Lower lobe of right lung (tissue), 2 donors: ENCODE measurements at places on chromosomes 3 and 15.
A peak's percentile ranks its signal among the peaks of the same experiment; 100 is the strongest.

GRCh38 chr15:35078221-35078915 lies 6.7 kb downstream of the NANOGP8 start:
- no peak for DNase-seq

DNA sequence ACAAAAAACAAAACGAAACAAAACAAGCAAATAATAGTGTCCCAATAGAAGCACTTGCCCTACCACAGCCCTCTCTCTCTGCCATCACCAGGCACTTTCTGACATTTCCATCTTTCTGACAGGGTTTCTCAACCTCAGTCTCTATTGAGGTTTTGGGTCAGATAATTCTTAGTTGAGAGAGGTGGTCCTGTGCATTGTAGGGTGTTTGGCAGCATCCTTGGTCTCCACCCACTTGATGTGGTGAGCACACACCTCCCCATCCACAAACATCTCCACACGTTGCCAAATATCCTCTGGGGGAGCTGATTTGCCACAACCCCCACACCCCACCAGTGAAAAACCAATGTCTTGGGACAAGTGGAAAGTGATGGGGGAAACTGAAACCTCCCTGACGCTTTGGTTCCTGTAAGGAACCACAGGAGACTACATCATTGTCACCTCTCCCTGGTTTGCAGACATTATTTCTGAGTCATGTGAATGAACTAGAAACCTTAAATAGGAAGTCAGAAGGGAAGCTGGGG lies 733.7 kb upstream of the CFAP20DC start:
- DNase-seq = no peak

- no peak for DNase-seq
Observed at GRCh38 chr3:58488967-58489366, 2.9 kb upstream of the KCTD6 start.

DNA sequence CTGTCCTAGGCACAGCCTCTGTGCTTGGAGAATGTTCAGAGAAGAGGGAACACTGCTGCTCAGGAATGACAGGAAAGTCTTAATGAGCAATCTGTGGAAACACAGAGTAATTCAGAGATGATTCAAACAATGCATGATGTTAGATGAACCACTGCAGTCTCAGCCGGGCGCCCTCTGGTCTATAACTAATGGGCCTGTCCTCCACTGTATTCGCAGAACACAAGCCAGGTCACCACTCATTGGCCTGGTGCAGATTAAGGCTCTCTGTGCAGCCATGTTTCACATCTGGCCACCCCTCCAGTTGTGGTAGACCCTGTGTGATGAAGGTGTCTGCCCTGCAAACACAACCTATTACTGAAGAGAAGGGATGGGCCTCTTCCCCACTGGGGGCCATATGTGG lies 281.7 kb upstream of the ROPN1 start:
- no peak for DNase-seq

GRCh38 chr3:46703013-46703520 lies 1.9 kb downstream of the TMIE start:
- peak; percentile 27 for DNase-seq

DNA sequence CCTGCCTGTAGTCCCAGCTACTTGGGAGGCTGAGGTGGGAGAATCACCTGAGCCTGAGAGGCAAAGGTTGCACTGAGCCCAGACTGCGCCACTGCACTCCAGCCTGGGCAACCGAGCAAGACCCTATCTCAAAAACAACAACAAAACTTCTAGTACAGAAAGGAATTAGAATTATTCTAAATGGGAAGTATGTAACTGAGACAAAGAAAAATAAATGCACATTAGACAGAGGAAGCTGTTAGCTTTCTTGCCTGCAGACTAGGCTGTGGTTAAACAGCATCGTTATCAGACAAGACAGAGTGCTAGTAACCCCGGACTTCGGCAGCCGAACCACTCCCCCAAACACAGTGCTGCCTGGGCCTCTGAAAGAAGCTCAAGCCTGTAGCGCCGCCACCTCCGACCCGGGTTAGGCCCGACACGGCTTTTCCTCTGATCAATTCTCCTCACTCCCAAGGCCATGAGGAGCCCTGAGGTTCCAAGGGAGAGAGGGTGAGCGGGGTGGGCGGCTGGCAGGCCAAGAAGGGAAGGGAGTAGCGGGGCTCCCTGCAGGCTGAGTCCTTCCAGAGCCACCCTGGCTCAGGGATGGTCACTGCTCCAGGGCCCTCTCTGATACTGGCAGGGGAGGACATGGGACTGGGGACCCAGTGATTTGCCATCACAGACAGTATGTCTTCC lies 44.8 kb upstream of the MUC4 start:
- no peak for DNase-seq

DNA sequence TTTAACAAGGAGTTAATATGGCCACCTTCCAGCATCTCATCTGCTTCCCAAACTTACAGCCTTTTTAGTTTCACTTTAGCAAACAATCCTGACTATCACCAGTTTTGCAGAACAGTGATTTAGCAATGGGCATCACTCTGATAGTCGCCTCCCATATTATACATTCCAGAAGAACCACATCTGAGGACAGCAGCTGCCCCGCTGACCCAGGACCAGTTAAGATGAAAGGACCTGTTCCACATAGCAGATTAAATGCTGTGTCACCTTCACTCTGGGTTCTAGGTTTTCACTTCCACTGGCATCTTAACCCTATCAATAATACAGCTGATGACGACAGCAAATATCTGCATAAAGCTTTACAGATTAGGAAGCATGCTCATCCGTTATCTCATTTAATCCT lies 99.8 kb downstream of the TRIM69 start:
- no peak for DNase-seq

GRCh38 chr3:19264424-19264823 lies 116.1 kb downstream of the KCNH8 start:
- DNase-seq = no peak

DNA sequence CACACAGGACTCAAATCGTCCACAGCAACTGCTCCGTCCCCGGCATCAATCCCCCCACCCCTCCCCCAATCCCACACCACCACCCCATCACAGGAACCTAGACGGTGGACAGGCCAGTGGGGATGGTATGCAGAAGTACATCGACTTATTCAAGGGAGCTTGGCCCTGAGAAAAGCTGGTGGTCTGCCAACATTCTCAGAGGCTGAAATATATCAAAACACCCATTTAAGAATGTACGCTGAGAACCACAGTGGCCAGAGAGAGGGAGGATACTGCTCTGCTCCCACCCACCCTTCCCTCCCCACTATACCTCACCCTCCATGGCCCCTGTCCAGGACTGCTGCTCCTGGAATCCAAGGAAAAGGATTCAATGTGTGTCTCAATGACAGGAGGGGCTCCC lies 12.4 kb upstream of the USP3 start:
- no peak for DNase-seq

DNA sequence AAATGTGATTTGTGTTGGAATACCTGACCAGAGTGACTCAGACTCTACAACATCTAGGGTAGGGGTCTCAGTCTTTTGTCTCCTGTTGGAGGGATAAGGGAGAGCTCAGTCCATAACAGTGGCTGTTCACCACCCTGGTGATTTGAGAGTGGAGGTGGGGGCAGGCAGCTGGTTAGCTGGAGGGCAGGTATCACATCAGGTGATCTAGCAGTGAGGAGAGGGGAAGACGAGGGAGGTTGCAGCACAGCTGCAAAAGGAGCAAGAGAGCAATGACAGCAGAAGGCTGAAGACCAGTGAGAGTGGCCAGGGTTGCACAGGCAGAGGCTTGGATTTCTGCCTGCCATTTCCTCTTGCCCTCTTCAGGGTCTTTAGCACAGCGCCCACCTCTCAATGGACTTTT lies 38.4 kb downstream of the PLCL2 start:
- no peak for DNase-seq

GRCh38 chr15:49435174-49435573 lies 12.1 kb downstream of the FGF7 start:
- no peak for DNase-seq

DNA sequence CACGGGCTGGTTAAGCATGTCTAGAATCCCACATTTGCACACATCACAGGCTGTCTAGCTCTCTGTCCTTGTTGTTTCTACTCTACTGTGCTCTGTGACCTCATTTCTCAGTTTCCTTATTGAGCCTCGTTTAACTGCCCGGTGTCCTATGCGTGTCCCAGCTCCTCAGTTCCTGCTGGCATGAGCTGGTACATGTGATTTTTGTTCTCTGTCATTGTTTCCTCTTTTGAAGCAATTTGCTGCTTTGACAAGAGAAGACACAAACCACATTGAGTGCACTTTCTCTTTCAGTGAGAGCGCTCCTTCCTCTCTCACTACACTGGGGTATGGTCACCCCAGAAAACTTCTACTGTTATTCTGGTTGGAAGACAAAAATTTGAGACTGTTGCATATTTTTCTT lies 563.5 kb downstream of the PDCD6IP start:
- DNase-seq = peak; percentile 51

DNA sequence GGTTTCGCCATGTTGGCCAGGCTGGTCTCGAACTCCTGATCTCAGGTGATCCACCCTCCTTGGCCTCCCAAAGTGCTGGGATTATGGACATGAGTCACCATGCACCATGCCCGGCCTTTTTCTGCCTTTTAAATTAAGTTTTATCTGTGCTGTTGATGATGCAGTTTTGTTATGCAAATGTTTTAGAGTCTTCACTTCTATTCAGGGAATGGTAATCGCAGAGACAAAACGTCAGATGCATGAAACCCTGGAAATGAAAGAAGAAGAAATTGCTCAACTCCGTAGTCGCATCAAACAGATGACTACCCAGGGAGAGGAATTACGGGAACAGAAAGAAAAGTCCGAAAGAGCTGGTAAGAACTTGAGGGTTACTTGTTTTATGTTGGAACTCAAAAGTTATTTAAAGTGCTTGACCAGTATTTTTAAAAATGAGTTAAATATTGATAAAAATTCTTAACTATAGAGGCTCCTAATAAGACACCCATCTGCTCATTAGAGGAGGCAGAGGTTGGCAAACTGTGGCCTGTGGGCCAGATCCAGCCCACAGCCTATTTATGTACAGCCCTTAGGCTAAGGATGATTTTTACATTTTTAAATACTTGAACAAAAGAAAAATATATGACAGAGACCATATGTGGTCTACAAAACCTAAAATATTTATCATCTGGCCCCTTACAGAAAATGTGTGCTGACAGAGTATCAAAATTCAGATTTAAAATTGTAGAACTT lies 127.8 kb upstream of the LRRFIP2 start:
- no peak for DNase-seq

- DNase-seq = no peak
Observed at GRCh38 chr3:120244834-120245225, 40.2 kb downstream of the GPR156 start.

DNA sequence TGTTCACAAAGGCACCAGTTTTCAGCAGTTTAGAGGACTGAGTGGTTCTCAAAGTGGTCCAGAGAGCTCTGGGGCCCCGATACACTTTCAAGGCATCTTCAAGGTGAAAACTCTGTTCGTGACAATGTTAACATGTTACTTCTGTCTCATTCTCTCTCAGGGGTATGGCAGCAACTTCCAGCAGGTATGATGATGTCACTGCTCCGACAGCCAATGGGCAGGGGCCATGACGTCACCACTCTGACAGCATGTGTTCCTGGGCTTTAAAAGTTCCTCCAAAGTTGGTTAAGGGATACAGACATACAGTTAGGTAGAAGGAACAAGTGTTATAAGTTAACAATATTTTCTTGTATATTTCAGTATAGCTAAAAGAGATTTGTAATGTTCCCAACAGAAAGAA lies 87.9 kb downstream of the KLF15 start:
- DNase-seq = no peak

- DNase-seq = no peak
Observed at GRCh38 chr15:55937040-55937439, 56.4 kb downstream of the NEDD4 start.

DNA sequence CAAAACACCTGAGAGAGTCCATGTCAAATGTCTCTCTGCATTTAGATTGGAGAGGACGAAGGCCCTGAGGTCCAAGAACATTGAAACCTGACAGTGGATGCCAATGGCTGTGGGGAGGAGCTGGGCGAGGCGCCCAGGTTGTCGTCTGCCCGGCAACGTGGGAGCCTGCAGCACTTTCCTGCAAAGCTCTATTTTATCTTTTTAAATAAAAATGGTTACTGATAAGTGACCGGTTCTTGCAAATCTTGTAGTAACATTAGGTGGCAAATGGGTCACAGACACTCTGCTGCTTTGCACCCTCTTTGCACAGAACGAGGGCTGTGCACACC lies 19.5 kb upstream of the FANCD2 start:
- DNase-seq = no peak
